ENCODE measurements at places on chromosomes 12 and 14.

DNA sequence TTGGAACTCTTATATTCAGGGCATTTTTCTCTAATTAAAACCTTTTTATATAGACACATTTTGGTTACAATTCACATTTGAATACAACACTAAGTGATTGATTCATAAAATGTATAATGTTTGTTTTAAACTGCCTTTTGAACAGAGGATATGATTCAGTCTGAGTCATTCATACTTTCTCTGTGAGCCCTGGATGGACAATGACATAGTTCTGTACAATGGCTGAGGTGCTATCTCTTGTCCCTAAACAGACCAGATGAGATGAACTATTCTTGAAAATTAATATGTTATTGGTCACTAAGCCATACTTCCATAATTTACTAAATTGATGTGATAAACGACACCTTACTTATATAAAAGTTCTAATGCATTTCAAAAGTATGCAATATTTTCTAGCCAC, 199.7 kb upstream of the ATXN7L3B start:
- DNase-seq, result peak; percentile 72

- DNase-seq, result no peak
Observed at GRCh38 chr12:94049718-94050117, 98.7 kb upstream of the PLXNC1 start.

GRCh38 chr14:92520102-92521057, 6.8 kb downstream of the RIN3 start:
- no peak for DNase-seq

DNA sequence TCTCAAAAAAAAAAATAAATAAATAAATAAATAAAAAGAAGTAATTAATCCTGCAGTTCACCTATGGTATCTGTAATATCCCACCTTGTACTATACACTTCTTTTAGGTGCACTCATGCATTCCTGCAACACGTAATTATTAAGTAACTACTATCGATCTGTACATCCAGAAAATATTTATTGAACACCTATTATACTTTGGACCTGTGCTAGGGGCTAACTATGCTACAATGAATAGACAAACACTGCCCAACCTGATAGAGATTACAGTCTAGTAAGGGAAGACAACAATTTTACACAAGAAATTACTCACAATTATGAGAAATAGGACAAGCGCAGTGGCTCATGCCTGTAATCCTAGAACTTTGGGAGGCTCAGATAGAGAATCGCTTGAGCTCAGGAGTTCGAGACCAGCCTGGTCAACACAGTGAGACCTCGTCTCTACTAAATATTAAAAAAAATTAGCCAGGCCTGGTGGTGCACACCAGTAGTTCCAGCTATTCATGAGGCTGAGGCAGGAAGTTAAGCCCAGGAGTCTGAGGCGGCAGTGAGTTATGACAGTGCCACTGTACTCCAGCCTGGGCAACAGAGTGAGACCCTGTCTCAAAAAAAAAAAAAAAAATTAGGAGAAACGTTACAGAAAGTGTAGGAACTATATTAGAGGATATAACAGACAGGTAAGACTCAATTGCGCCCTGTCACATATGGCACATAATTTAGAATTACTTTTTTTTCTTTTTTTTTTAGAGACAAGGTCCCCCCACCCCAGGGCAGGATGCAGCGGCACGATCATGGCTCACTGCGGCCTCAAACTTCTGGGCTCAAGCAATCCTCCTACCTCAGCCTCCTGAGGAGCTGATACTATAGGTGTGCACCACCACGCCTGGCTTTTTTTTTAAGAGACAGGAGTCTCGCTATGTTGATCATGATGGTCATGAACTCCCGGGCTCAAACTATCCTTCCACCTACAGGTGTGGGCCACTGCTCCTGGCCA, 1.2 kb downstream of the NRDE2 start:
- DNase-seq, result no peak

DNA sequence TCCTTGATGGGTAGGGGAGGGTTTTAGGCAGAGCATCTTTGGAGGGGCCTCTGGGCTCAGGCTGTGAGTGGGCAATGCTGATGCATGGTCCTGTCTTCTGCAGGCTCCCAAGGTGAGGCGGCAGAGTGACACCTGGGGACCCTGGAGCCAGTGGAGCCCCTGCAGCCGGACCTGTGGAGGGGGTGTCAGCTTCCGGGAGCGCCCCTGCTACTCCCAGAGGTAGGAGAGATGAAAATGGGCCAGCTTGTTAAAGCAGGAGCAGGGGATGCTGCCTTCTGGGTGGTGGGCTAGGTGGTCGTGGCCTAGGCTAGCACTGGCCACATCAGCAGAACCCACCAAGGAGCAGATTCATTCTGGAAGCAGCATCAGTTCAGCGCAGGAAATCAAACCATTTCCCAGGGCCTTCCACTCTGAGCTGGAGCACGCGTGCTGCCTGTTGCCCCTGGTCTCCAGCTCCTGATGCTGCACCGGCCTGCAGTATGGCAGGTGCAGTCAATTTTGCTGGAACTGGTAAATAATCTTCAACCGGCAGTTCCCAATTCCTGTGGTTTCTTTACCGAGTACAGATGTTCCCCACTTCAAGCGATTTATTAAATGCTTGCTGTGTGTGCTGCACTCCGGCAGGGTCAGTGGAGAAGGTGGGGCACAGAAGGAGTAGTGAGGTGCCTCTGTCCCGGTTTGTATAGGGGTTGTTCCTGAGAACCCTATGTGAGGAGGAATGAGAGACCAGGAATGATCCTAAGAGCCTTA, 7.4 kb downstream of the PAPLN start:
- DNase-seq, result no peak

Measured in kidney tubule cell (primary cell).